ENCODE measurements at places on chromosomes 13 and 19.

DNA sequence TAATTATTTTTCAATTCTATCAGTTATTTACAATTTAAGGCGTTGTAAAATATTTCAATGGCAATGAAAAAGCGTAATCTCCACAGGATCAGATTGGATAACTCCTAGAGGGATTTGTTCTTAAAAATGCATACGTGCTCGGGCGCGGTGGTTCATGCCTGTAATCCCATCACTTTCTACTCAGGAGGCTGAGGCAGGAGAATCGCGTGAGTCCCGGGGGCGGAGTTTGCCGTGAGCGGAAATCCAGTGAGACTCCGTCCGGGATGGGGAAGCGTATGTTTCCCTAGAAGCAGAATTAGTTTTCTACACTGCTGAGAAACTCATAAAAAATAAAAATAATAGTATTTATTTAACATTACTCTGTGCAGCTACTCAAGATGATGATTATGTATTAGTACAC is 917.8 kb upstream of the PCDH20 start:
- no peak for DNase-seq

GRCh38 chr19:8069096-8069973 is 16.8 kb downstream of the CCL25 start:
- DNase-seq: no peak

GRCh38 chr19:49692147-49692506 is 1.2 kb downstream of the CPT1C start:
- no peak for DNase-seq

- no peak for DNase-seq
Observed at GRCh38 chr13:103188713-103189326, 122.6 kb upstream of the SLC10A2 start.

DNA sequence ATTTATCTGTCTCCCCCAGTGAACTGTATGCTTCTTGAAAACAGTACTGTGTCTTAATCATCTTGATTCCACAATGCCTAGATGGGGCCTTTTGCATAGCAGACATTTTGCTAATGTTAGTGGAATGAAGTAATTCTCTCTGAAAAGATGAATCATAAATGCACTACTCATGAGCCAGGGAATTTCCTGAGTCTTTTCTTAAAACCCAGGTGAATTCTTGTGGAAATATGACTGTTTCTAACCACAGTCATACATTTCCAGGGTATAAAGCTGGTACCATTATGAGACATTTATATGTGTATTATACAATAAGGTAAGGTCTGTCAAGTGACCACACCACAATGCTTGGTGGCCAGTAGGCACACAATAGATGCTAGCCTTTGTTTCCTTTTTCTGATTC is 5.5 kb upstream of the KCTD4 start:
- DNase-seq: no peak

- no peak for DNase-seq
Observed at GRCh38 chr13:33806470-33807248, 11.3 kb upstream of the RFC3 start.

- DNase-seq: peak; percentile 46
Observed at GRCh38 chr19:35509861-35510625, 3.4 kb downstream of the DMKN start.

- no peak for DNase-seq
Observed at GRCh38 chr19:18933297-18933696, 7.7 kb downstream of the HOMER3 start.

DNA sequence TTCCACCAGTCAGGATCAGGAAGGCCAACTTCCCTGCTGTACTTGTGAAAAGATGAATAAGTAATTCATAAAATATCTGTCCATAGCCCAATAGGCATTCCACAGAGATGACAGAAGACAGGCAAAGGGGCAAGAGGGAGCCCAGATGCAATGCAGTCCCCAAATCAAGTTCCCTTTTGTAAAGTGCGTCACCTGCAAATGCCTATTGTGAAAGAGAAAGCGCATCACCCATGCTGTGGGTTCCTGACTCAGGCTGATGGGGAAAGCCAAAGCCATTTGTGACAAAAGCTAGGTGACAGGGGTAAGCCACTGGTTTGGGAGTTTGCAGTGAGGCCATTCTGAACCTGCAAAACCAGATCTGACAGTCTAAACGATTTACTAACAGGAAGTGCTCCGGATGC is 157.5 kb upstream of the ZNF536 start:
- DNase-seq: peak; percentile 42
